ENCODE measurements at places on chromosomes 5 and 9.
A peak's percentile ranks its signal among the peaks of the same experiment; 100 is the strongest.

DNA sequence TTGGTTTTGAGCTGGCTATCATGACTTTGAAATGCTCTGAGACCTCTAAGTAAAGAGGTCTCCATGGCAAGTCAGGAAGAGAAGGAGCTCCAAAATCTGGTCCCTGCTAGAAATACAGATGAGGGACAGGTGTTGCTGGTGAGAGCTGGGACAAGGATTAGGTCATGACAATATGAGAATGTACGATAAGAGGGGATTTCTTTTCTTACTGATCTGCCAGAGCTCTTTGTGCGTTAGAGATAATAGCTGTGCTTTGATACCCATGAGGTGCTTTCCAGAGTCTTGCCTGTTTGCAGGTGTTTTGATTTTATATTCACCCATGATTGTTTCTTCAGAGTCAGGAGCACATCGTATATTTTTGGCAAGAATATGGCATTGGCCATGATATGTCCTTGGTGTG, 56.5 kb downstream of the ANKRD33B start:
- no peak for DNase-seq

DNA sequence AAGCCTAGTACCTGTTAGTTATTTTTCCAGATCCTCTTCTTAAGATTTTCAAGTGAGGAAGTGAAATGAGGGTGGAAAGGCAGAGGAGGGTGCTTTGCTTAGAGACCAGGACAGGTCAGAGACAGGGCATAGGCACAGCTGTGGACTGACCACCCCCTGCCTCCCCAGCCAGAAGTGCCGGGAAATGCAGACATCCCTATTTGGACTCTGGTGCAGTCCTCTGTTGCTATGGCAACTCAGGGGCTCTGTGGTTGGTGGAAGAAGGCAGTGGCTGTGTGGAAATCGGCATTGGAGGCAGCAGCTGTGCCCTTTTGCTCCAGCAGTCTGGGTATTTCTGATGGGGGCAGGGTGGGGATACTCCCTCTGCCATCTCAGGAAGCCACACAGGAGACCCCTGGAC, 43.3 kb upstream of the NDFIP1 start:
- no peak for DNase-seq

DNA sequence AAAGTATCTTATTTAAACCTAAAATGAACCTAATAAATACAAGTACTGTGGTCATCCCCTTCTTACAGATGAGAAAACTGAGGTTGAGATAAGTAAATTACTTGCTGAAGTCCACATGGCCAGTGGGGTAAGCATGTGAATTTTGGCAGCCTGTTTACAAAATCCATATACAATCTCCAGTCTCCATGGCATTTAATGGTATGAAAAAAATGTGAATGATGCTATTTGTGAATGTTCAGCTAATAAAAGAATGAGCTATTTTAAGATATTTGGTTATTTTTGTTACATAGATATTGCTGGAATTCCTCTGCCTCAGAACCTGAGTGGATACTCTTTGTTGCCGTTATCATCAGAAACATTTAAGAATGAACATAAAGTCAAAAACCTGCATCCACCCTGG, 19.3 kb upstream of the GPR150 start:
- DNase-seq = no peak

- no peak for DNase-seq
Observed at GRCh38 chr5:76601470-76601869, 21.7 kb downstream of the F2RL2 start.

DNA sequence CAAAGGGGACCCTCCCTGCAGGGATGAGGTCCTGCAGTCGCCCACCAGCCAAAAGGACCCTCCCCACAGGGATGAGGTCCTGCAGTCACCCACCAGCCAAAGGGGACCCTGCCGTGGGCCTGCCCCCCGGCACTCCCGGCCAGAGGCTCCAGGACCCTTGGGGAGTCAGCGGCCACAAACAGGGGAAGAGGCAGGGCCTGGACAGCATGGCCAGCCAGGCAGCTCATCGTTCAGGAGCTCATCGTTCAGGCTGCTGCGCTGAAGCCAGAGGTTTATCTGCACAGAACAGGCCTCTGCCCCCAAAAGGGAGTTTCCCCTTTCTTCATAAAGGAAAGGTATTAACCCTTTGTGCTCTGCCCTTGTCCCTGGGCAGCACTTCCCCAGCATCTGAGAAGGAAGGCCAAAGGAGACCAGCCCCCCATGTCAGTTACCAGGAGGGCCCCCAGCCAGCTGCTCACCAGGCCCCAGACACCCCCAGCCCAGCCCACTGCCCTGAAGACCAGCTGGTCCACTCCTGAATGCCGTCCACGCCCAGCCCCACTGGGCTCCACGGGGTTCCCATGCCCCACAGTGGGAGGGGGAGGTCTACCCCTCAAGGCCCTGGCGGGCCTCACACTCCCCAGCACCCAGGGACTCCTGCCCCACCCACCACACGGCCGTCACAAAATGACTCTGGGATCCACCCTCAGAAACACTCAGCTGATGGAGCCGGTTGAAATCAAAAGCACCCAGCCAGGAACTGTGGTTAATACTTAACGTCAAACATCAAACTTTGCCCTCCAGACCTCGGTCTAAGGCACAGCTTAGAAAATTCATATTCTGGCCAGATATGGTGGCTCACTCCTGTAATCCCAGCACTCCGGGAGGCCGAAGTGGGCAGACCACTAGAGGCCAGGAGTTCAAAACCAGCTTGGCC, 6.3 kb downstream of the SLC12A7 start:
- DNase-seq = no peak

GRCh38 chr9:135962696-135963307, 1.6 kb upstream of the UBAC1 start:
- no peak for DNase-seq

DNA sequence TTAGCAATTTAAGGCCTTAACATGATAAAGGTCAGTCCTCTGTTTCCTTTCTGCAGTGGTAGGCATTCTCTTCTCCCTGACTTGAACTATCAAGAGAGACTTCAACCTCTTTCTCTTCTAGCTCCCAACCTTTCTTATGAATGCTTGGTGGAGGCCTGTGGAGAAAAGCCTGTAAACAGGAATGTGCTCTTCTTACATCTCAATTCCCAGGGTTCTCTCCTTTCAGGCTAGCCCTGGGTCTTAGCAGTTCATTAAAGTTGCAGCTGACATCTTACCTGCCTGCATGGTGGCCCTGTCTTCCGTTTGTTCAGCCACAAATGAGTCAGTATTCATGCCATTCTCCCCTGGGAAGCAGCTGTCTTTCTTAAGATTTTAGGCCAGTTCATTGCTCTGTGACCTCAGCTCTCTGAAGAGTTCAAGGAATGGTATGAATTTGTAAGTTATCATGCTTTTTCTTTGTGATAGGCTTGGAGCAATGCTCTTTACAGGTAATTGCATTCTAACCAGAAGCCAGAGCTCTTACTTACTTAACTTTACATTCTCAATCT, 77.8 kb downstream of the ADCY2 start:
- no peak for DNase-seq

- no peak for DNase-seq
Observed at GRCh38 chr9:28779243-28779642, 1206.0 kb upstream of the C9orf72 start.

DNA sequence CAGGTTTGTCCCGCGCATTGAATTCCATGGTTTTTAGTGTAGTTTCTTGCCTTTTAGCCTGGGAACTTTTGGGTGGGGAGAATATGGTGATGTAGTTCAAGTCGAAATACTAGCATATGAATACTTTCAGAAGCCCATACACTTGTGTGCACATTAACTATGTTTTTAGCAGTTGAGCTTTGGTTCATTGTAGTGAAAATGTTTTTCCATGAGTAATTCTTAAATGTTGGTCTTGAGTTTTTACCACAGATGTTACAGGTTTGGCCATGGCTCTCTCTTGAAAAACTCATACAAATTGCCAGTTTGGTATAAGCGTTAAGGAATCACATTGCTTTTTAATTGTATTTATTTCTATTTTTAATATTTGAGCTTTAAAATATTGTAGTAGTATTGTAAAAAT, 45.6 kb downstream of the TRIO start:
- no peak for DNase-seq

DNA sequence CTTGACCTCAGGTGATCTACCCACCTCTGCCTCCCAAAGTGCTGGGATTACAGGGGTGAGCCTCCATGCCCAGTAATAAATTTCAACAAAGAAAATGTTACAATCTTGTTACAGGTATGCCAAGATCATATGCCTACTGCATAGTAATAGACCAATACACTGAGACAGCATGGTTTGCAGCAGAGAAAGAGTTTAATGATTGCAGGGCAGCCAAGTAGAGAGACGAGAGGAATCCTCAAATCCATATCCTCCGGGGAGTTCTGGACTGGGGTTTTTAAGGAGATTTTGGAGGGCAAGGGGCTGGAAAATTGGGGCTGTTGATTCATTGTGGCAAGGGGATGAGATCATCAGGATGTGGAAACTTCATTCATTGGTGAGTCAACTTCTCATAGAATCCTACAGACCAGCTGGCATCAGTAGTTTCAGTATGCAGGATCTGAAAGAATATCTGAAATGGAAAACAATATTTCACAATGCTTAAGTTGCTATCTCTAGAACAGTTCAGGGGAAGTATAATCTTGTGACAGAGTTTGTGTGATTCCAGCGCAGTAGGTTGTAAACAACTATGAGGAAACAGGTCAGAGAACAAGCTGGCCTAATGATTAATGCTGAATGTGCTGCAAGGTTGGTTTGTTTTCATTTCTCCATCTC, 14.8 kb upstream of the TUT7 start:
- no peak for DNase-seq

- DNase-seq = peak; percentile 1
Observed at GRCh38 chr9:129696944-129697655, 31.7 kb downstream of the PRRX2 start.

DNA sequence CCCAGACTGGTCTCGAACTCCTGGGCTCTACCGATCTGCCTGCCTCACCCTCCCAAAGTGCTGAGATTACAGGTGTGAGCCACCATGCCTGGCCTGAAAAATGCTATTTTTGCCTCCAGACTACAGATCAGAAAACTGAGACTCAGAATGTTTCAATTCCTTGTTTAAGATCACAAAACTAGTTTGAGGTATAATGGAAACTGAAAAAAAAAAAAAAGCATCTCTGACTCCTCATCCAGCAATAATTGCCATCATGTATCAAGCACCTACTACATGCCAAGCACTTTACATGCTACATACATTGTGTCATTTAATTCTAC, 35.6 kb downstream of the PLAC8L1 start:
- no peak for DNase-seq

DNA sequence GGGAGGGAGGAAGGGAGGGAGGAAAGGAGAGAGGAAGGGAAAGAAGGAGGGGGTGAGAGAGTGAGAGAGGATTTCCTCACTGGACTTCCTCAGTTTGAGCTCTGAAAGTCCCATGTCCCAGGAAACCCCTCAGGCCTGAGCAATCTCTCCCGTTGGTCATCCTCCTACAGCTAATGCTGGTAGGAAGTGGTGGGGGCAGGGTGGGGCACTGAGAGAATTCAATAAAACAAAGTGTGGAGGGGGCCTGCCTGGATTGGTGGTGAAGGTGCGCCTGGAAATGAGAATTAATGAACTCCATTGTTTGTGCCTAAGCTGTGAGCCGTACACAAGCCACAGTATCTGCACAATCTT, 195.0 kb downstream of the RGS3 start:
- DNase-seq = no peak

DNA sequence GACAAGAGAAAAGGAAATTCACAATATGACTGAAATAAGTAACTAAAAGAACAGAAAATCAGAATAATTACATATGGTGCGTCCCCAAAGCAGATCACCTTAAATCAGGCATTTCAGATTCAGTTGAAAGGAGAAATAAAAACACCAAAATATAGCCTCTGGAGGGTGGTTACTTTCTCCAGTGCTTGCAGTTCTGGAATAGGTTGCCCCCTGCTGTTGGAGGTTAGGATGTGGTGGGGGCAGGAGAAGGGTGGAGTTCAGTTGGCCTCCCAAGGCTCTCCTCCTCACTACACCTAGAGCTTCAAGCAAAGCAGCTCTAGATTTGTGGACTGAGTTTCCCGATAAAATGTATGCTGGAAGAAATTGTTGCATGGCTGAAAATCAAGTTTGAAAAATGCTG, 338.2 kb upstream of the TLE4 start:
- DNase-seq = no peak

DNA sequence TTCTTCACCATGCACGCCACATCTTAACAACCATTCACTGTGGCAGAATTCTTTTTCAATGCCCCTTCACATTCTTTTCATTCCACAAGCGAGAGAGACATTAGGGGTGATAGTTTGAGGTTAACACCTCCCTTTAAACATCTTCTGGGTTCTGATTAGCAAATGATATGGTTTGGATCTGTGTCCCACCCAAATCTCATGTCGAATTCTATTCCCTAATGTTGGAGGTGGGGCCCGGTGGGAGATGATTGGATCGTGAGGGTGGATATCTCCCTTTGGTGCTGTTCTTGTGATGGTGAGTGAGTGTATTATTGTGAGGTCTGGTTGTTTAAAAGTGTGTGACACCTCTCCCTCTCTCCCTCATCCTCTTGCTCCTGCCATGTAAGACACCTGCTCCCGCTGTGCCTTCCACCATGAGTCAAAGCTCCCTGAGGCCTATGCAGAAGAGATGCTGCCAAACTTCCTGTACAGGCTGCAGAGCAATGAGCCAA, 46.1 kb upstream of the RAI14 start:
- DNase-seq = no peak

DNA sequence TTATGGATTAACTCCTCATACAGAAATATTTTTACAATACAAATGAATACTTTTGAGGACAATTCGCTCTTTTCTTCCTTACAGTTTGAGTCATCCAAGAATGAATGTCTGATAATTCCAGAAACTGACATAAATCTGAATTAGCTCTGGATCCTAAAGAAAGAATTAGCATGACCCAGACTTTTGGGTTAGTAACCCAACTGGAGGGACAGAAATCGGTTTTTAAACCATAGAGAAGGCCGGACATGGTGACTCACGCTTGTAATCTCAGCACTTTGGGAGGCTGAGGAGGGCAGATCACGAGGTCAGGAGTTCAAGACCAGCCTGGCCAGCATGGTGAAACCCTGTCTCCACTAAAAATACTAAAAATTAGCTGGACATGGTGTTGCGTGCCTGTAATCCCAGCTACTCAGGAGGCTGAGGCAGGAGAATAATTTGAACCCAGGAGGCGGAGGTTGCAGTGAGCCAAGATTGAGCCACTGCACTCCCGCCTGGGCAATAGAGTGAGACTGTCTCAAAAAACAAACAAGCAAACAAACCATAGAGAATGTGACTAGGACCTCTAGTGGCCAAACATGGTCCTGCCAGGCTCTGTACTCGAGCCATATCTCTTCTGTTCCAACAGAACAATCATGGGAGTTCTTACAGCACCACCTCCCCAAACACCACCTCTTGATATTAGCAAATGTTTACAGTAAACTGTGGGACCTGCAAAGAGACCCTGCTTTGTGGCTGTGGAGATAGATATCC, 44.8 kb downstream of the LURAP1L start:
- DNase-seq = no peak
